ENCODE measurements at places on chromosomes 1 and 21. TPM values are rescaled to one million over a fixed set of nuclear protein-coding genes. Genes with fewer than 3 reads are reported as not detected.

DNA sequence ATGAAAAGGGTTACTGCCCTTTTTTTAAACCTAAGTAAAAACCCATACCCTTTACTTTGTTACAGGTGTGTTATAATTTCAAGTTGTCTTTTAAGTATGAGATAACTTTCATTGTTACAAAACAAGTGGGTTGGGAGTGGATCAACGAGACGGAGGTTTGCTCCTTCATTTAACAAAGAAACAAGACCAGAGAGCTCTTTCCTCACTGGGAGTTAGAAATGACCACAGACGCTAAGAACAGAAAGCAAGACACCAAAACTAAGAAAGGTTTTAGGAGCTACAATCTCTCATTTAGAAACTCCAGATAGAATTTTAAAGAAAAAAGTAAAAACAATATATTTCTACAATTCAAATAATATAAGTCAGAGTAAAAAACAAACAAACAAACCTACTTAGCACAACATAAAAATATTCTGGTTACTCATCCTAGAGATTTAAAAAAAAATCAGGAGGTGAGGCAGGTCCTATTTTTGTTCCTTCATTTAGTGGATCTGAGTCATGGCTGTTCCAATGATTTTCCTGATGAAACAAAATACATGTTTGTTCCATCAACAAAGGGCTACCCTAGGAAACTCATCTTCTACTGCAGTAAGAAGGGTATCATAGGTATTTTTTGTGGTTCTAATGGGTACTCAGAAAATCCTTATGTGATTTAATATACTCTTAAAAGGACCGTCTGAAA is 33.0 kb downstream of the APP start:
- no peak for DNase-seq

DNA sequence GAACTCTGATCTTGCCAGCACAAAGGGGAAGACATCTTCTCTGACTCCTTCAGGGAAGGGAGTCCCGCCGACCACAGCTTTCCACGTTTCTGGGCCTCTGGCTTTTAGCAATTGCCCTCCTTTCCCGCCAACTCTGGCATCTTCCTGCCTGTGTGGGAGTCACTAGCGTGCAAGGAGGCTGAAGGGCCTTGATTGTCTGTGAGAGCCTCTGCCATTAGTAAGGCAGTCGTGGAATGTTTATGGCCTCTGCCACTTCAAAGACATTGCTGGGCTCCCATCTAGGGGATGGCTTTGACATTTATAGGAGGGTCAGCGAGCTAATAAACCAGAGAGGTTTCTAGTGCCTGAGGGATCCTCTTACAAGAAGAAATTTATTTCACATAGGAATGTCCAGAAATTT is 14.3 kb upstream of the PROK1 start:
- DNase-seq: no peak

Gene LCE2A
- total RNA-seq: not detected

DNA sequence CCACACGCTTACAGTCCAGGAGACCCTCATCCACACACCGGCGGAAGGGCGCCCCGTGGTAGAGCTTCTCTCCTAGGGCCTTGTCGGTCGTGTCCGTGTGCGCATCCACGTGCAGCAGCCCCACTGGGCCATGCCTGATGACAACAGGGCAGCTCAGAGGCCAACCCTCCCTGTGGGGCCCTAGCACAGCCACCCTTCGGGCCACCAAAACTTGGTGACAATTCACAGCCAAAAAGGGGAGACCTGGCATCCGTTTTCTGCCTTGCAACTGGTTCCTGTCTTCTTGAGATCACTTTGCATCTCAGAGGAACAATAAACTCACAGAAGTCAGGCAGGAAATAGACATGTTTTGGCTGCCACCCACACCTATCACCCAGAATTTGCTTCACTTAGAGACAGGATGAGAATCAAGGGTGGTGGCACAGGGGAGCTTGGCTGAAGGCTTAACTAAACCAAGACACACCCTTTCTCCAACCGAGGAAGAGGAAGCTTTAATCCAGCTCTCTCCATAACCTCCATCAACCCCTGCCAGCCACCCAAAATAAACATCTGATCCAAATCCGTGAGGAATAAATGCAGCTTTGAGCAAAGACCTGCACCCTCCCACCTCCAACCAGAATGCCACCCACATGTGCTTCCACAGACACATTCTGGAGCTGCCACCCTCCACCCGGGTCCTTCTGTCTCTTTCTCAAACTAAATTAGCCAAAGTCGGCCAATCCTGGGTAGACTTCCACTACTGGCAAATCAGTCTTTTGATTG is 5.7 kb downstream of the AGMAT start:
- no peak for DNase-seq

DNA sequence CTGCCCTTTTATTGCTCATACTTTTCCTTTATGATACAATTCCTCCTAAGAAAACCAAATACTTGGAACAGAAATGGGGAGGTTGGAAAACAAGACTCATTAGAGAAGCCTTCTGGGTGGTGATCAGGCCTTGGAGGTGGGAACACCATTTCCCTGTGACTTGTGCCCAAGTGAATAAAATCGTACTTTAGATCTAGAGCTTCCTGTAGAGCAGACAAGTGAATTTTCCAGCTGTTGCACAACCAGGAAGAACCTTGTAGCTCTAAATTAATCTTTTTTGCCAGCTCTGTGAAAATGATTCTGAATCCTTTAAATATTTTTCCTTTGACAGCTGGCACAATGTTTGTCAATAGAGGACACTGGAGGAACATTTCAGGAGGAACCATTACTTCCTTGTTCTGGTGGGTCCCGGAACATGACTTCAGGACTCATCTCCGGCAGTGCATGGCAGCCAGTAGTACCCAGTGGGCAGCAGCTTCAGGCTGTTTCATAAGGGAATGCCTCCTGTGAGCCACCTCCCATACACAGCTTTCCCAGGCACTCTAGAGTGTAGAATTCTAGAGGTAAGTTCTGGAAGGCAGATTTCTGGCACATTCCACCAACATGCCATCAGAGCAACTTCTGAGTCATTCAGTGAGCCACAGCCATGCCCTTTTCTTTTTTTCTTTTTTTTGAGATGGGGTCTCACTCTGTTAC is 5.5 kb upstream of the SNAPIN start:
- DNase-seq: no peak

DNA sequence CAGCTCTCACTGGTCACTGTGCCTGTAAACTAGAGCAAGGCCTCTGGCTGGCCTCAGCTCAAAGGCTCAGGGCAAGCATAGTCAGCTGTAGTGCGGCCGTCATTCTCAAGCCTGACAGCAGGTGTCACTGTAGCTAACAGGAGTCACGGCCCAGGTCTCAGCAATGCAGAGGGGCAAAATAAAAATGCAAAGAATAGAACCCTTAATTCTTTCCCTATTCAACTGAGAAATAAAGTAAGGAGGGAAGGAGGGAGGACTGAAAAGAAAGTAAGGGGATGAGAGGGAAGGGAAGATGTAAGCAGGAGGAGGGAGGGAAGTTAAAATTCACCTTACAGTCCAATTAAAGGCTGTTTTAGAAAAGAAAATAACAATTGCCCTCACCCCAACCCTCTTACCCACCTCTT is 106.1 kb downstream of the KIAA0319L start:
- peak; percentile 87 for DNase-seq

Gene KCNJ10
- total RNA-seq: not detected

GRCh38 chr1:163875927-163876320 is 554.2 kb downstream of the NUF2 start:
- no peak for DNase-seq

- no peak for DNase-seq
These were observed 33.0 kb upstream of the KCNN3 start for GRCh38 chr1:154902938-154903566.

GRCh38 chr1:47013293-47013692 is 10.2 kb upstream of the CYP4X1 start:
- DNase-seq: no peak

Gene PODN
- 0.10 TPM for total RNA-seq

Gene SMIM12
- total RNA-seq: 84.4 TPM

DNA sequence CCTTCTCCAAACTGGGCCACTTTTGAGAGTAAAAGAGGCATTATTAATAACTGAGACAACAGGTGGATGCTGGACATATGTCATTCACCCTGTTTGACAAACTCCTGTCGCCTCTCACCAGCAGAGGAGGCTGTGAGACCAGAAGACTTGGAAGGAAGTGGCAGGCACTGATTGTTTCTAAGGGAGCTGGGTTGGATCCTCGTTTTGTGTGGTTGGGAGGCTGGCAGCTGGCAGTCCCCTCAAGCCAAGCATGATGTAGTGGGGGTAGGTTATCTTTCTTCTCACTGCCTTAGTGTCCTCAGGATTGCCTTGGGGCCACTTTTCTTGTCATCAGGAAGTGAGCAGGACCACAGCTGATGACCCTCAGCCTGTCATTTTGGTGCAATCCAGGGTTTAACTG is 86.5 kb upstream of the KCNJ15 start:
- peak; percentile 56 for DNase-seq

GRCh38 chr1:178947677-178947981 is 76.8 kb upstream of the ANGPTL1 start:
- DNase-seq: no peak

GRCh38 chr1:234262754-234263105 is 110.5 kb upstream of the COA6 start:
- no peak for DNase-seq
